ENCODE measurements at places on chromosomes 2 and 18.

GRCh38 chr2:135664623-135665068 lies 77.0 kb upstream of the UBXN4 start:
- no peak for DNase-seq

- DNase-seq: no peak
Observed at GRCh38 chr18:76420898-76421684, 74.0 kb downstream of the ZNF516 start.

DNA sequence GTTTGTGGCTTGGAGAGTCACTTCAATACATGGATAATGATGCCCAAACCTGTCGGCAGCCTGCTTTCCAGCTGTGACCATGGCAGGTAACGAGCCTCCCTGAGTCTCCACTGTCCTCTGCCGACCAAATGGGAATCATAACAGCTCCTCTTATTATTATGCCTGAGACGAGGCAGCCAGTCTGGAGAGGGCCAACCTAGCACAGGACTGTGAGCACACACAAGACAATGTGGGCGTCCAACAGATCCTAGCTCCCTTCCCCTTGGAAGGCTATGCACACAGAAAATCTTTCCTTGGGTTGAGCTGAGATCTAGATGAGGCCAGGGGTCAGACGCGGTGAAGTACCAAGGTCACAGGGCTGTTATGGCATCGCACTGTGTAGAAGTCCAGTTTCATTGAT lies 890 bp upstream of the SLC4A3 start:
- DNase-seq: no peak

- DNase-seq: no peak
Observed at GRCh38 chr2:205642599-205643356, 39.5 kb upstream of the NRP2 start.

GRCh38 chr2:13611939-13612338 lies 895.2 kb downstream of the TRIB2 start:
- no peak for DNase-seq

GRCh38 chr2:80530442-80531064 lies 226.0 kb upstream of the LRRTM1 start:
- DNase-seq: no peak

GRCh38 chr2:4780679-4781078 lies 911.5 kb upstream of the SOX11 start:
- no peak for DNase-seq

DNA sequence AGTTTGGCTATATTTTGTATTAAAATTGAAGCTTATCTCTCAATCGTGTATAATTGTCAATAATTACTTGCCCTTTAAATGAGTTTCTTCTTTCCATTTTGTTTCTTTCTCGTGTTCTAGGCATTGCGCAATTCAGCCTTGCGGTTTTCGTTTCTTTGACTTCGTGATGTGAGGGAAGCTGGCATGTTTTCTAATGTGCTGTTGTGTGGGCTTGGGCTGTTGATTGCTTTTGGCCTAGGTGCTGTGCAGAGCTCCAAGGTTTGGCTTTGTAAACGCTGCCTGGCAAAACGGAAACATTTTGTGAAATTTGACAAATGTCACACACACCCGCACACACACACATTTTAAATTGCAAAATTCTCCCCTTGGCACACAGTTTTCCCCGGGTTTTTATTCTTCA lies 242.6 kb upstream of the TCF4 start:
- no peak for DNase-seq

DNA sequence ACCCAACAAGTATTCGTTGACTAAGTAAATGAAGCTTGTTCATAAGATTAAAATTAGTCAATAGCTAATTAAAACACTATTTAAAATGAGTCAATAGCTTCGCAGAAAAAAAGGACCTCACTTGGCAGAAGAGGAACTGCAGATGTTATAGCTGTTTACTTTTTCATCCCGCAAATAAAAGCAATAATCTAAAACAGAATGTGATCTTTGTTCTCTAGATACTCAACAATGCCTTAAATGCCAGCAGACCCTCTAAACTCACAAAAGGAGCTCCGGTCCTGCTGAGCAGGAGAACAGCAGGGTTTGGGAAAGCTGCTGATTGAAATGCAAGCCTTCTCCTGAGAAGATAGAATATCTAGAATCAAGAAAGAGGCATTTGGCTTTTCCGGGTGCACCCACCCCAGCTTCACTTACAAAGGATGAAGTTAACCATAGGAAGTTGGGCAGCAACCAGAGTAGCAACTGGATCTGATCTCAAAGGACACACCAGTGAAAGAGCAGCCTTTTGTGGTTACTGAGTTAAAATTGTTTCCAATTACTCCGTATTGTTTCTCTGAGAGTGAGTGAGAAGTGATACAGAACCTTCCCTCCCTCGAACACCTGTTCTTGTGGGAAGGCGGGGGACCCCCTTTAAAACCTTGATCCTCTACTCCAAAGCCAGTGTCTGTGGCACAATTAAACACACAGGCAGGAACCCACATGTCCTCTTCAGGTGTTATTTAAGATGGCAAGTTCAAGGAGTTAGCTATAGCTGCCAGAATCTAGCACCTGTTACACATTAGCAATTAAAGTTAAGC lies 6.8 kb downstream of the CCBE1 start:
- no peak for DNase-seq

DNA sequence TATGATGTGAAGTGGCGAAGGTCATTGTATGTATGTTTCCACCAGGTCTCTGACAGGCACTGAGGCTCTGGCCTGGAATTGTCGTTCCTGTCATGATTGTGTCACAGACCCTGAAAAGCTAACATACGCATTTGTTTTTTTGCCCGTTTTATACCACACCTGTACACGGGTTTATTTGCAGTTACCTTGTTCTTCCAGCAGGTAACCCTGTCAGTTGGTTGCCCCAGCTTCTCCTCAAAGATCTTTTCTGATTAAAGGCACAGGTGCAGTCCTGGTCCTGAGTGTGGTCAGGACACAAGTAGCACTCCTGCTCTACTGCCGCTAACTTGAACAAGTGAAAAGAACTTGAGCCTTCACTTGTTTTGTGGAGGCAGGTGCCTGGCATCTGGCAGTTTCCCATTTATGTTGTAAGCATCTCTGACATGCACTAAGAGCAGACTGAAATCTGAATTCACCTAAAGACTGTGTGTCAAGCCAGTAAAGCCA lies 19.9 kb downstream of the CD8A start:
- DNase-seq: no peak

GRCh38 chr18:38545071-38545470 lies 979.5 kb upstream of the CELF4 start:
- no peak for DNase-seq

- DNase-seq: no peak
Observed at GRCh38 chr18:48422947-48423378, 13.8 kb upstream of the ZBTB7C start.
